ENCODE measurements at places on chromosomes 7 and 10.

DNA sequence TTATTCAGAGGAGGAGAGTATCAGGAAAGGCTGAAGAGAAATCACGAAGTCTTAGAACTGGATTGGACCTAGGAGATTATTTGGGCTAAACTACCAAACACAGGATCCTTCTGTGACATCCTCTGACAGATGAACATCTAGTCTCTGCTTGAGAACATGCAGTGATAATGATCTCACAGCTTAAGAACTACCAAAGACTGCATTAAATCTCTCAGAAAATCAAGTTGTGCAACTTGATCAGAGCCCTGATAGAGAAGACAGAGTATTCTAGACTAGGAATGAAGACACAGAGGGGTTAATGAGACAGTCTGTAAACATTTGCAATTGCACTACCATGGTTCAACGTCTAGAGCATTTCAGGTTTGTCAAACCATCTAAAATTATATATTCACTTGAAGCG lies 37.1 kb upstream of the AGBL3 start:
- no peak for DNase-seq

DNA sequence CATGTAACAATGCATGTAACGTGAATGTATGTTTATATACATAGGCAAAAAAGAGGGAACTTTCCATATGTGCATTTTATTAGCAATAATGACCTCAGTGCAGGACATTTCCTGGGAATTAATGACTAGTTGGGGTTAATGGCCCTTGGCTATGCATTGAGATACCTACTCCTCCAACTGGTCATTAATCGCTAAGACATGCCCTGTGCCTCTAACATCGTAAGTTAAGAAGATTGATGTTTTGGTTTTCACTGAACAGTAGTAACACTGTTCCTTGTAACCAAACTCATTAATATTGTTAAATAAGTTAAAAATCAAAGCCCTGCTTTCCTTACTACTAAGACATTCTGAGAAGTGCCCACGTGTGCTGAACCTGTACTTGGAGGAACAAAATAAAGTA lies 61.7 kb downstream of the SEMA3D start:
- no peak for DNase-seq

GRCh38 chr7:14858866-14859265 lies 43.7 kb downstream of the DGKB start:
- no peak for DNase-seq

GRCh38 chr7:125462615-125463014 lies 533.0 kb upstream of the POT1 start:
- no peak for DNase-seq

GRCh38 chr10:103833731-103834365 lies 21.5 kb downstream of the SH3PXD2A start:
- no peak for DNase-seq

DNA sequence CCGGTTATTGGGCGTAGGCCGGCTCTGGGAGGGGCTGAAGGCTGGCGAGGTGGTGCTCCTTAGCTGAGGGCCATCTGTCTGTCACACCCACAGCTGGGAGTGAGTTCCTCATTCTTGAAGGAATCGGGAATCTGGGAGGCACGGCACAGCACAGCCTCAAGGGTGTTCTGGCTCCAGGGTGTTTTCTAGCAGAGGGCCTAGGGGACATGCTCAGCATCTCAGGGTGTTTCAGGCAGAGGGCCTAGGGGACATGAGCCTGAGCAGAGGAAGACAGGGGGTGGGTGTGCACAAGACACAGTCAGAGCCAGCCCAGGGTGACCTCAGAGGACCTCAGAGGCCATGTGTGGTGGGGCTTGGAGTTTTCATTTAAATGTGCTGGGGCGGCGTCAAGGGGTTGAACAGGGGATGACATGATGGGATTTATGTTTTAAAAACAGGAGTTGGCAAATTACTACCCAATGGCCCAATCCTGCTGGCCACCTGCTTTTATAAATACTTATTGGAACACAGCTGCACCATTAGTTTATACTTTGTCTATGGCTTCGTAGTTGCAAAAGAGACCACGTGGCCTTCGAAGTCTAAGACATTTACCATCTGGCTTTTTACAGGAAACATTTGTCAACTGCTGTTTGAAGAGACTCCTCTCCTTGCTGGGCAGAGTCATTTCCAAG lies 121.6 kb downstream of the PRKAG2 start:
- no peak for DNase-seq

All from T-helper 22 cell (primary cell).